ENCODE measurements at places on chromosomes 16 and 17. TPM values are rescaled to one million over a fixed set of nuclear protein-coding genes. Genes with fewer than 3 reads are reported as not detected.

The TBC1D3B gene
- total RNA-seq, result 12.5 TPM

The ZDHHC1 gene
- total RNA-seq, result 7.6 TPM

The FGF11 gene
- total RNA-seq, result 2.1 TPM

The TMEM92 gene
- total RNA-seq, result 1.1 TPM

The CPHXL2 gene
- not detected for total RNA-seq

The C17orf107 gene
- 3.6 TPM for total RNA-seq

The PLA2G10 gene
- total RNA-seq, result not detected

The CHST5 gene
- total RNA-seq, result not detected

The RNF135 gene
- total RNA-seq, result 31.0 TPM

The GOSR1 gene
- 69.4 TPM for total RNA-seq

The ORMDL3 gene
- 14.7 TPM for total RNA-seq
